ENCODE measurements at places on chromosomes 5 and 9.
A peak's percentile ranks its signal among the peaks of the same experiment; 100 is the strongest.

GRCh38 chr9:95588724-95589588 is 72.2 kb upstream of the PTCH1 start:
- DNase-seq = peak; percentile 29

GRCh38 chr5:132180134-132180745 is 47.4 kb downstream of the P4HA2 start:
- DNase-seq = peak; percentile 67

- DNase-seq = no peak
Measured at GRCh38 chr5:12354686-12355085, 450.4 kb upstream of the CTNND2 start.

DNA sequence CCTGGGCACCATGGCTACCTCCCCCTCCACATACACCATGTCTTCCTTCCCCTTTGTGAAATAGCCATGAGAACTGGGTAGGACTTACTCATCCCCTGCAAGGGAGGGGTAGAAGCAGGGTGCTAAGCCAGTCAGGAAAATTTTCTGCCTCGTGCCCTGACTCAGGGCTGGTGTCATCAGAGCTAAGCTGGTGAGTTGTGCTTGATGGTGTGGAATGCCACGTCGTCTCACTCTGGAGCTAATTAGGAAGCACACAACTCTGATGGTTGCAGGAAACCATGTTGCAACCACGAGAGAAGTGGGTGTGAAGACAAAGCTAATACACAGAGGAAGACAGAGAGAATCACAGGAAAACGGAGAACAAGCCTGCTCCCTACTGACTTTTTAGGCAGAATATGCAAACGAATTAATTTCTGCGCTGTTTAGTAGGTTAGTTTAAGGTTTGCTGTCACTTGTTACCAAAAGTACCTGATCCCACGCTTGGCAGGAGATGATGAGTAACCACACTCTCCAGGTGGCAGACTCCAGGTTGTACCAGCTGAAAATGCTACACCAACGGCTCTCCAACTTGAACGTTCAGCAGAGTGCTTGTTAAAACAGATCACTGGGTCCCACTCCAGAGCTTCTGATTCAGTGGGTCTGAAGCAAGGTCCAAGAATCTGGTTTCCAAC is 54.5 kb downstream of the STK10 start:
- DNase-seq = peak; percentile 81

GRCh38 chr5:132419502-132420468 is 50.3 kb downstream of the SLC22A5 start:
- peak; percentile 78 for DNase-seq

- peak; percentile 92 for DNase-seq
Measured at GRCh38 chr9:137411645-137412380, 11.1 kb downstream of the EXD3 start.

GRCh38 chr9:32841314-32841713 is 58.0 kb downstream of the TMEM215 start:
- DNase-seq = no peak

DNA sequence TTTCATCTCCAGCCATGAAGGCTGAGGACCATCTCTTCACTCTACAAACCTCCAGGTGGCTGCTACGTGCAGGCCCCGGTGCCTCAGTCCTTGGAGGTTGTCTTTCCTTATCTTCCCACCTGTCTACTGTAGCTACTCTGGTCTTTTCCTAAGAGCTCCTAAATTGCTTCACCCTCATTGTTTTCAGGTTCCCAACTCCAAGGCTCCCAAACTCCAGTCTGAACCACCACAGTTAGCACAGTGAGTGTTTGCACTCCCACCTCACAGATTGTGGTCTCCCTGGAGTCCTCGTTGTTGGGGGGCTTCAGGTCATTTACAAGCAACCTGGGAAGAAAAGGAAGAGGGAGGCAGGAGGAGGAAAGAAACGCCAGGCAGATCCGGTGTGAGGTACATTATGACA is 85.3 kb downstream of the NSUN2 start:
- DNase-seq = no peak

DNA sequence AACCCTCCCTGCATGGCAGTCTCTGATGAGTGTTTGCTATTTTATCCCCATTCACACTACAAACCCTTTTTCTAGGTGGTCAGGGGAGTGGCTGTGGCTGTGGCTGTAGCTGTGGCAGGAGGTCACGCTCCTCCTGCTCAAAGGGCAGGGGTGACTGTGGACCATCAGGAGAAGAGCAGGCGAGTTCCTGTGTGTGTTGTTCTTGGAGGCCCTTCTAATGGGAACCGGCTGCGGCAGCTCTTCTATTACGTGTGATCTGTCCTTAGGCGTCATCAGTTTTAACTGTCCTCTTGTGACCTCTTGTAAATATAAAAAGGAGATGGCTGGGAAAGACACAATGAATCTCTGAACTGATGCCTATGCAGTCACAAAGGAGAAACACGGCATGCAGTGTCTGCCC is 65.1 kb downstream of the ANKH start:
- DNase-seq = no peak

- DNase-seq = no peak
Measured at GRCh38 chr9:92704528-92704927, 34.6 kb upstream of the IPPK start.

DNA sequence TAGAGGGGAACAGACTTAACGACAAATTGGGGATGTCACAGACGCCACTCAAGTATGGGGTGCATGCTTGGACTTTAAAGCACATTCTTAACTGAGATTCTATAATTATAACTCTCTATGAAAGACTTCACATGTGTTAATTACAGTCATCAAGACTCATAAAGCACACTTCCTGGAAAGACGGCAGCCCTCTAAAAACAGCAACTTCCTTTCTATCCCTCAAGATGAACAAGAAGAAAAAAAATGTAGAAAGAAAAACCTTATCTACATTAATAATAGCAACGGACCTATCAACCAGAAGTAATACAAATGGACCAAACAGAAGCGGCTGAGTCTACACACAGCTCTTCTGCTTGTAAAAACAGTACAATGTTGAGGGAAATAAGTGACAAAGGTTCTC is 21.2 kb downstream of the GNAQ start:
- no peak for DNase-seq

GRCh38 chr9:101162231-101162630 is 133.7 kb downstream of the PLPPR1 start:
- DNase-seq = no peak

GRCh38 chr9:13790055-13790454 is 510.6 kb upstream of the MPDZ start:
- DNase-seq = no peak

DNA sequence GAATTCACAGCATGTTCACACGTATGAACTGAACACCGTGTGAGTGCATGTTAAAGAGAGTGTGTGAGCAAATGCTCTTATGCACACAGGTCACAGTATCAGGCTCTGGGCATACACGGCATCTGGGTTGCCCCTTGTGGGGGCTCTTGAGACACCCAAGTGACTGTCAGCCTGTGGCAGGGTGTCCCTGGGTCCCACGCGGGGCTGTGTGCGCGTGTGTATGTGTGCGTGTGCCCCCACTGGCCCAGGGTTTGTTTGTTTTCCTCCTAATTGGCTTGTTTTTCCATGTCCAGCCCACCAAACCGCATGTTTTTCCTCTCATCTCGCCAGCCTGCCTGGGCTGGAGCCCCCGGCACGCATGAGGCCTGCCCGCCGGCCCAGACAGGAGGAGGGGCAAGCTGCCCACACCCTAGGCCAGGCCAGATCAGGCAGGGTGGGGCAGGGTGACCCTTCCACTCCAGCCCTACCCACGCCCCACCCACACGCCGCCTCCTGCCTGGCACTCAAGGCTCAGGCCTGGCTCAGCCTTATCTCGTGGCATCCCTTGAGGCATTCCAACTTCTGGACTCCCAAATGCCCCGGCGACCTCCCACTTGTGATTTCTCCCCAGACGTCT is 28.8 kb downstream of the CNTFR start:
- DNase-seq = no peak

DNA sequence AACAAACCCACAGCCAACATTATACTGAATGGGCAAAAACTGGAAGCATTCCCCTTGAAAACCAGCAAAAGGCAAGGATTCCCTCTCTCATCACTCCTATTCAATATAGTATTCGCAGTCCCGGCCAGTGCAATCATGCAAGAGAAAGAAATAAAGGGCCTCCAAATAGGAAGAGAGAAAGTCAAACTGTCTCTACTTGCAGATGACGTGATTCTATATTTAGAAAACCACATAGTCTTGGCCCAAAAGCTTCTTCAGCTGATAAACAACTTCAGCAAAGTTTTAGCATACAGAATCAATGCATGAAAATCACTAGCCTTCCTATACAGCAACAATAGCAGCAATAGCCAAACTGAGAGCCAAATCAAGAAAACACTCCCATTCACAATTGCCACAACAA is 333.7 kb upstream of the EDIL3 start:
- DNase-seq = no peak

DNA sequence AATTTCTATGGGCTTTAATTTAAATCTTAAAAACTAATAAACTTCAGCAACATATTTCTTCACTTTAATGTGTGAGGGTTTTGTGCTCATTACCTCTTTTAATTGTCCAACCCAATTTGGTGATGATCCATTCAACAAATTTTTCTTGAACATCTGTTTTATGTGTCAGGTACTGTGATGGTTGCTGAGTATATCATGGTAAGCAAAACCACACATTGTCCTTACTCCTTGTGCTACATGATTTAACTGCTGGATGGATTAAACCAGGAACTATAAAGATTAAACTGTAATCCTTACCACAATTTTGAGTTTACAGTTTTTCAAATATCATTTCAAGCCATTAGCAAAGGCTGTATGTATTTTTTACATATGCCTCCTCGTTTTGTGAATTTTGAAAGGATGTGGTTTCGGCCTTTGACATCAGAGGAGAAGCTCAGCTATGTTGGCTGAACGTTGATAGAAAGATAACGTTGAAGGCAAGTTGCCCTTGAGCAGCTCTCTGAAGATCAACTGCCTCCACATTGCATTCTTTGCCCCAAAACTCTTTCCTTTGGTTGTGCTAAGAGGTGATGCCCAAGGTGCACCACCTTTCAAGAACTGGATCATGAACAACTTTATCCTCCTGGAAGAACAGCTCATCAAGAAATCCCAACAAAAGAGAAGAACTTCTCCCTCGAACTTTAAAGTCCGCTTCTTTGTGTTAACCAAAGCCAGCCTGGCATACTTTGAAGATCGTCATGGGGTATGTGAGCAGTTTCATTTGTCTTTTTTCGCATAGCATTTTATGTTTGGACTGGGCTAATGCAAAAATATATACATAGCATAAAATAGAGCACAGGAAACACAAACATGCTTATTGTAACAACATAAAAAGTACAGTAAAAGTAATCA is at the start of gene ITK:
TSS of gene ITK (plus strand) at position 467 of the 891 bp plus-strand sequence. CDS start at position 605, 138 bp downstream.
- no peak for DNase-seq

- DNase-seq = no peak
Measured at GRCh38 chr5:68521776-68522175, 306.2 kb downstream of the PIK3R1 start.

Measured in ACHN (cell line).